RWPE2 (cell line): ENCODE measurements at places on chromosomes 7 and 10.
A peak's percentile ranks its signal among the peaks of the same experiment; 100 is the strongest.

DNA sequence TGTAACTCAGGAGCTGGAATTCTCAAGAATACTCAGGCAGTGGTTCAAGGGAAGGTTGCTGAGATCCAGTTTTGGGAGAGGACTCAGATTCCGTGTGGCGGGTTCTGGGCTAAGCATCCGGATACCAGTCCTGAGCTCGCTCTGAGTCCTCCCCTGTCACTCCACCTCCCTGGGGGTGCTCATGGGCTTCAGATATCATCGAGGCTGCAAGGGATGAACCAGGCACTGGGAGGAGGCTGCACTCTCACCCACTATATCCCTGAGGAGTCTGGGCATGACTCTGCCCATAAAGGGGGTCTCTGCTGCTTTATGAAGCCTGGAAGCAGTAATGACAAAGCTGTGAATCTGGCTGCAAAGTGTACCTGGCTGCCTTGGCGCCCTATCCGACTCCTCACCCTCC is 188.5 kb downstream of the TNS3 start:
- H3K27me3 ChIP-seq: no peaks in the 10 kb centered on the region
- no peak overlapping the region for H3K4me3 ChIP-seq
- DNase-seq: no peak
- H3K36me3 ChIP-seq: peaks cover 45% of the 10 kb centered on the region

DNA sequence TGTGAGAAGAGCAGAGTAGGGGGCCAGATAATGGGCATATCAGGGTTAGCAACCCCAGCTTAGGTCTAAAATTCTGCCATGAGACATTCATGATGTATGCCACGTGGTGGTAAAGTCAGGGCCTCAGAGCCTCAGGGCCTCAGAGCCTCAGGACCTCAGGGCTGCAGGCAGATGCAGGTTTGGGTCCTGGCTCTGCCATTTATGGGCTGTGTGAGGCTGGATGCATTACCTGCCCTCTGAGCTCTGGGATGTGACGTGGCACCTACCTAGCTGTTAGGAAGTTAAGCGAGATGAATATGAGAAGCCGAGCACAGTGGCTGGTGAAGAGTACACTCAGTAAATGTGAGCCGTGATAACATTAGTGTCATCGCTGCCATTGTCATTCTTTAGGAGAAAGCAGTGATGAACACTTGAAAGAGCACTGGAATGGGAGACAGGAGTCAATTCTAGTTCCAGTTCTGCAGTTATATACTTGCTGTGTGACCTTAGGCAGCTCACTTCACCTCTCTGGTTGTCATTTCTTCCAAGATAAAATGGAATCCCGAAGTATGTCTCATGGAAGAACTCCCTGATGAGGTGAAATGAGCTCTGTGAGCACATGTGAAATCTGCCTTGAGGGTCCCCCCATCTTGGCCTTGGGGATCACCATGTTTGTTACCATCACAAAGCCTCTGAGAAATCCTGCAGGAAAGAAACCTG is 127.2 kb downstream of the SH3PXD2A start:
- H3K27me3 ChIP-seq: no peaks in the 10 kb centered on the region
- no peak for DNase-seq

DNA sequence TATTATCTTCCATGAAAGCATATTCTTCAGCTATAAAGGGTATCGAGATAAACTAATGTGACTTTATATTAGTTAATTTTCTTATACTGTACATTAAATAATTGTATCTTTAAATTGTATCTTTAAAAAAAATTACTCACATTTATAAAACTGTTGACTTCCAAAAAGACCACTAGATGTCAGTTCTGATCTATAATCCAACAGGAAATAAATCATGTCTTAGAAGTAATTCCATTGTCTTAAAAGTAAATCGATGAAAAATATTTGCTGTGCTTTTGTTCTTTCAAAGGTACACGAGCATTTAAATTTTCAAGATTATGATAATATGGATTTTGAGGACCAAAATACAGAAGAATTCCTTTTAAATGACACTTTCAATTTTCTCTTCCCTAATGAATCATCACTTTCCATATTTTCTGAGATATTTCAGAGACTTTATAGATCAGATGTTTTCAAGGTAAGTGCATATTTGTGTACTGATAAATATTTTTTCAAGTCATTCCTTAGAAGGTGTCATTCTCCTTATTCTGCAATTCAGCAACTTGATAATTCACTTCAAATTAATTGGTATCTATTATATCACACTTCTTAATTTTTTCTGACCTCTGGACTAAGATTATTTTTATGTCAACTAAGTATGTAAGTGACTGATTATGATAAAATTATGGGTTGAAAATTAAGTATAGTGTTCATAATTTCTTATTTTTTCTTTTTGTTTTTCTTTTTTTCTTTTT is 138.5 kb downstream of the CPED1 start:
- no peak overlapping the region for H3K4me3 ChIP-seq
- H3K27ac ChIP-seq: no peak overlapping the region
- H3K4me1 ChIP-seq: peaks cover 5% of the 10 kb centered on the region
- H3K27me3 ChIP-seq: no peaks in the 10 kb centered on the region
- H3K36me3 ChIP-seq: no peaks in the 10 kb centered on the region
- DNase-seq: no peak

GRCh38 chr7:158795272-158795671 is 34.0 kb downstream of the ESYT2 start:
- H3K36me3 ChIP-seq: peaks cover 70% of the 10 kb centered on the region
- no peak overlapping the region for H3K4me3 ChIP-seq
- no peak for DNase-seq
- H3K27me3 ChIP-seq: no peaks in the 10 kb centered on the region
- H3K27ac ChIP-seq: no peak overlapping the region

- H3K4me1 ChIP-seq: no peaks in the 10 kb centered on the region
- H3K4me3 ChIP-seq: no peak overlapping the region
- no peaks in the 10 kb centered on the region for H3K36me3 ChIP-seq
- no peaks in the 10 kb centered on the region for H3K27me3 ChIP-seq
Observed at GRCh38 chr7:7732621-7733281, 14.3 kb upstream of the RPA3 start.

GRCh38 chr7:20172736-20173334 is 44.3 kb downstream of the MACC1 start:
- H3K27ac ChIP-seq: no peak overlapping the region
- DNase-seq: no peak
- H3K36me3 ChIP-seq: no peaks in the 10 kb centered on the region
- H3K4me3 ChIP-seq: no peak overlapping the region
- no peaks in the 10 kb centered on the region for H3K27me3 ChIP-seq
- no peaks in the 10 kb centered on the region for H3K4me1 ChIP-seq

DNA sequence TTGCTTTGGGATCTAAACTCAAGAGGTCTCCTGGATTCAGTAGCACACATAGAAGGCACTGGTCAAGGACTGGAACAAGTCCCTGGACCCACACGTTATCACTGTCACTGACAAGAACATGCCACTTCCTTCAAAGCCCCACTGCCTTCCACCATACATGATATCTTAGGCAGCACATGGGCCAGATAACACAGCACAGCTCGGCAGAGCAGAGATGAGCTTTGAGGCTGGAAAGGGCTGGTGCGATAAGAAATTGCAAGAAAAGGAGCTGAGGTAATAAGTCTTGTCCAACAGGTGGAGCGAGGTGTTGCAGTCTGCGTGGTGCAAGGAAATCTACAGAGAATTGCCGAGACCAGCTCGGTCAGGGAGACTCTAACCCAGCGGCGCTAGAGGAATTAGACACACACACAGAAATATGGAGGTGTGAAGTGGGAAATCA is 139.8 kb upstream of the CDK13 start:
- DNase-seq: no peak
- no peaks in the 10 kb centered on the region for H3K4me1 ChIP-seq
- H3K27ac ChIP-seq: no peak overlapping the region
- H3K27me3 ChIP-seq: peaks cover 4% of the 10 kb centered on the region
- H3K36me3 ChIP-seq: no peaks in the 10 kb centered on the region
- H3K4me3 ChIP-seq: no peak overlapping the region

DNA sequence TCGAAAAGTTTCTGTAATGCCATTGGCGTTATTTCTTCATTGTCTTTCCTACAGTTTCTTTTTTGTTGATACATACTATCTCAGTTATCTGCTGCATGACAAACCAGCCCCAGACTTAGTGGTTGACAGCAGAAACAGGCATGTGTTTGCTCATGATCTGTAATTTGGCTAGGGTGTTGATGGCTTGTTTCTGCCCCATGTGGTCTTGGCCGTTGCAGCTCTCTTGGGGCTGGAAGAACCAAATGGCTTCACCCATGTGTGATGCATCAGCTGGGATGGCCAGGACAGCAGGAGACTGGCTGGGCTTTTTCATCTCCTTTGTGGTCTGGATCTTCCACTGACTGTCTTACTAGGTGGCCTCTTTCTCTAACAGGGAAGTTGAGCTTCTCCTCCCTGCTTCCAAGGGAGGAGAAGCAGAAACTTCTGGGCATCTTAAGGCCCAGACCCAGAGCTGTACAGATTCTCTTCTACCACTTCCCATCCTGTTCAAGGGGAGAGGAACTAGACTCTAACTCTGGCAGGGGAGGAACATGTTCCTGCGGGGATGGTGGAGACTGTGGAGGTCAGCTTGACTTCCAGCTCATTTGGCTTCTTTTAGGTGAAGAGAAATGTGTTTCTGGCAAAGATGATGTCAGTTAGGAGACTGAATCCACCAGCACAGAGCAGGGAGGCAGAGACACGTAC is 89.3 kb downstream of the FANK1 start:
- H3K27me3 ChIP-seq: no peaks in the 10 kb centered on the region
- no peaks in the 10 kb centered on the region for H3K4me1 ChIP-seq
- H3K27ac ChIP-seq: no peak overlapping the region

DNA sequence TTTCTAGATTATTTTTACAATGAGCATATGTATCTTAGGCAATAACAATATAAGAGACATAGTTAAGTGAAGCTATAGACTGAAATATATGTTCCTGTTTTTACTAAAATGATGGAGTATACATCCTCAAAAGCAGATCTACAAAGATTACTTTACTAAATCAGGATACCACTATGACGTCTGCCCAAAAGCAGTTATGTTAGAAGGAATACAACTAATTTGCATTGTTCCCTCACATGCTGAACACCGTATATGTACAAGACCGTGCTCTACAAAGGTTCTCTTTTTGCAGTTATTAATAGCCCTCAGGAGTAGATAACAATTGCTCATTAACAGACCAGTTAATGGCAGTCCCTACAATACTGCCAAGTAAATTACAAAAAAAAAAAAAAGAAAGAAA is 137.5 kb downstream of the CD36 start:
- H3K36me3 ChIP-seq: peaks cover 36% of the 10 kb centered on the region
- H3K4me1 ChIP-seq: peaks cover 44% of the 10 kb centered on the region
- H3K27me3 ChIP-seq: no peaks in the 10 kb centered on the region
- H3K27ac ChIP-seq: peak overlapping the region; percentile 6
- H3K4me3 ChIP-seq: no peak overlapping the region

DNA sequence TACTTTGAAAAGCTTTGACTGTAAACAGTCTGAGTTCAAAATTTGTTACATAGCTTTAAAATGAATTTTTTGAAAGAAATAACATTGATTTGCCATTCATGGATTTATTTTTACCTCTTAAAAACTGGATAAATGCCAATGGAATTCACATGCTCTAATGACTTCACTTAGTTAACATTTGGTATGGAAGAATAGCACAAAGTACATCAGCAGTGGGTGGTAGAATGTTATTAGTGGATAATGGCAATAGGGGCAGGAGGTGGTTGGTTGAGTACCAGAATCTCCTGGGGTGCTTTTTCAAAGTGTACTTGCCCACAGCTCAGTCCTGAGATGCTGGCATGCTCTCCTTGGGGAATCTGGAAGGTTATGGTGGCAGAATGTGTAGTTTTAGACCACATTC is 4.7 kb downstream of the PPP1R9A start:
- peaks cover 52% of the 10 kb centered on the region for H3K27me3 ChIP-seq
- no peak for DNase-seq
- peaks cover 4% of the 10 kb centered on the region for H3K4me1 ChIP-seq
- H3K27ac ChIP-seq: no peak overlapping the region

GRCh38 chr7:1317646-1318045 is 85.0 kb downstream of the UNCX start:
- no peaks in the 10 kb centered on the region for H3K4me1 ChIP-seq
- no peak overlapping the region for H3K27ac ChIP-seq
- H3K36me3 ChIP-seq: no peaks in the 10 kb centered on the region
- no peak overlapping the region for H3K4me3 ChIP-seq
- no peak for DNase-seq

GRCh38 chr7:14125998-14126397 is 136.5 kb upstream of the ETV1 start:
- no peaks in the 10 kb centered on the region for H3K36me3 ChIP-seq
- peaks cover 3% of the 10 kb centered on the region for H3K27me3 ChIP-seq
- no peak for DNase-seq
- no peak overlapping the region for H3K4me3 ChIP-seq
- H3K4me1 ChIP-seq: no peaks in the 10 kb centered on the region

- H3K36me3 ChIP-seq: no peaks in the 10 kb centered on the region
- H3K27me3 ChIP-seq: no peaks in the 10 kb centered on the region
- H3K4me3 ChIP-seq: no peak overlapping the region
Observed at GRCh38 chr10:49594594-49594993, 15.5 kb upstream of the SLC18A3 start.
